ENCODE measurements at places on chromosomes 3 and 15.

- no peak for DNase-seq
Observed at GRCh38 chr15:97521381-97522285, 438.9 kb upstream of the ARRDC4 start.

GRCh38 chr15:58538225-58538727 lies 106.5 kb downstream of the LIPC start:
- no peak for DNase-seq

DNA sequence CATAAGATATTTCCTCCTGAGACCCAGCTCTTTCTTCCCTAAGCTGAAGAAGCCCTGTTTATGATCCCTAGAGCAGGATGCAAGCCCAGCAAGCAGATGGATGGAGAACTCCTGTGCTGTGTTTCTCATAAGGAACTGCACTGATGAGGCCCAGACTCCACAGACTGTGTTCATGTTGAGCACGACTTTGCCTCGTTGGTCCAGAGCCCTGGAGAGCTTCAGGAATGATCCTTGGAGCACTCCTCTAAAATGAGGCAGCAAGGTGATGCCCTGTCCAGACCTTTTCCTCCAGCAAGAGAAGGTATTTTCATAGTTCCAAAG lies 83.8 kb downstream of the MYLK start:
- no peak for DNase-seq

DNA sequence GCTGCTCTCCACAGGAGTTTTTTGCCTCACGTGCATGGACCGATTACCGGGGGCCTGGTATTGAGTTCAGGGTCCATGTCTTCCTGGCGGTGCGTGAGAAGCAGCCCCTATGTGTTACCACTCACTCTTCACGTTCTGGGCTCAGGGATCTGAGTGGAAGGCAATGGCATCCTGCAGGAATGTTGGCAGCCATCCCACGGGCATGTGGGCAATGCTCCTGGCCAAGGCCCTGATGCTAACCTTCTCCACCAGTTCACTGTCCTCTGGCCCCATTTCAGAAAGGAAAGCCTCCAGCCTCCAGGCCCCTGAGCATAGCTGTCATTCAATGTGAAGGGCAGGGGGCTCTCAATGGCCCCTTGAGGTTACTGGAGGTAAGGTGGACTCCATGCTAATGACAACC lies 43.0 kb upstream of the KY start:
- DNase-seq = no peak

DNA sequence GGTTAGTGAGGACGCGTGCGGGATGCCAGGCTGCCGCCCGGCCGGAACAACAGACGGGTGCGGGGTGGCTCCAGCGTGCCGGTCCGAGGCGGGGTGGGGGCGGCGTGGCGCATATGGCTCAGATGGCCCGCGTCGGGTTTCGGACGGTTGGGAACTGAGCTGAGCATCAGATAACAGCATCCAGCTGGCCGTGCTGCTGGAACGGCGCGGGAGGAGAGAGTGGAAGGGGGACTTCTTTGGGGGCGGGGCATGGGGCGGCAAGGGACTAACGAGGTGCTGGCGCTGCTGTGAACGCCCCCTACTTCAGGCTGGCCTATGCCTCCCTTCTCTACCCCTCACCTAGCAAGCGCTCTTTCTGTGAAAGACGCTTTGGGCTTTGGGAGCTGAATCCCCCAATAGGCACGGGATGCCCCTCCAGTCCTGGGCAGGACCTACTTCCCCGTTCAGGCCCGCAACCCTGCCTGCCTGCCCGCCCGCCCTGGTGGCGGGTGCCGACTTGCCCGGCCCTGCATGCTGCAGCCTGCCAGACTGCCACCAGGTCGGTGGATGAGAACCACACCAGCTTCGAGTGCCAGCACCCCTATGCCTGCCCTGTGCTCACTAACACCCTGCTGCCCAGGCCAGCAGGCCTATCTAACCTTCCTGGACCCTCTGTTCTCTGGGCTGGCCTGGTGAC lies 542 bp downstream of the INKA1 start:
- DNase-seq = no peak

Measured in AG08395 (cell line).